ENCODE measurements at places on chromosomes 11 and 22.

GRCh38 chr11:22666325-22666687 lies at the start of gene GAS2:
Gene GAS2 (plus strand): TSS chr11:22666611. CDS start chr11:22674870, 8,259 bp downstream.
- peaks cover 3% of the 10 kb centered on the region for H3K27me3 ChIP-seq
- H3K36me3 ChIP-seq, result no peaks in the 10 kb centered on the region

DNA sequence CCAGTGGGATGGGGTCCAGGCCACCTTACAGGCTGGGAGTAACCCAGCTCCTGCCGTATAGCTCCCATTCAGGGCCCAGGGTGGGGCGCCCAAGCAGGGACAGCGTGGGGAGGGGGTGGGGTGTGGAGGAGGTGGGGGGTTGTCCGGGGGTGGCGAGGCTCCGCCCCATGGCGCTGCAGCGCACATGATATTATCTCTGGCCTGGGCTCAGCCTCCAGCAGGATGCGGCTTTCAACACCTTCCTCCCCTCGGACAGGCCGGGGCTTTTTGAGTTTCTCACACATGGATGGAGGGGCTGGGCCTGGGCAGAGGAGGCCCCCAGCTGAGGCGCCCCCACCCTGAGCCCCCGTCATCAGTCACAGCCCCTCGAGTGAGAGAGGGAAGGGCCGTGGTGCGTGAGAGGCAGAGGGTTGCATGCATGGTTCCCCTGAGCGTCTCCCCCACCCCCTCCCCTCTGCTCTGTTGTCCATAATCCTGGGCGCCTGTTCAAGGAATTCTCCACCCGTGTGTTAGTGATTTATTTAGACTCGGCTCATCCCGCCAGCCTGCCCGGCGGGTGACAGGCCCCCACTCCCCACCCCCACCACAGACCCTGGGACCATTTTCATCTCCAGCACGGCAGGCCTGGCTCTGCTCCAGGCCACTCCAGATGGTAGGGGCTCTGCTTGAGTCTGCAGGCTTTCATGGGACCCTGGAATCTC lies 44.9 kb downstream of the WNT11 start:
- peaks cover 11% of the 10 kb centered on the region for H3K27me3 ChIP-seq
- DNase-seq, result no peak
- no peaks in the 10 kb centered on the region for H3K36me3 ChIP-seq
- no peak overlapping the region for H3K4me3 ChIP-seq
- H3K4me1 ChIP-seq, result no peaks in the 10 kb centered on the region

GRCh38 chr22:25049770-25050169 lies 97.3 kb downstream of the KIAA1671 start:
- no peak for DNase-seq
- no peaks in the 10 kb centered on the region for H3K27me3 ChIP-seq
- H3K4me3 ChIP-seq, result no peak overlapping the region

- no peak overlapping the region for H3K4me3 ChIP-seq
- H3K4me1 ChIP-seq, result peaks cover 11% of the 10 kb centered on the region
- H3K36me3 ChIP-seq, result peaks cover 9% of the 10 kb centered on the region
- no peak for DNase-seq
- no peaks in the 10 kb centered on the region for H3K27me3 ChIP-seq
These were observed 15.0 kb downstream of the DENND5A start for GRCh38 chr11:9250139-9250582.
